ENCODE measurements at places on chromosomes 3 and 15.

DNA sequence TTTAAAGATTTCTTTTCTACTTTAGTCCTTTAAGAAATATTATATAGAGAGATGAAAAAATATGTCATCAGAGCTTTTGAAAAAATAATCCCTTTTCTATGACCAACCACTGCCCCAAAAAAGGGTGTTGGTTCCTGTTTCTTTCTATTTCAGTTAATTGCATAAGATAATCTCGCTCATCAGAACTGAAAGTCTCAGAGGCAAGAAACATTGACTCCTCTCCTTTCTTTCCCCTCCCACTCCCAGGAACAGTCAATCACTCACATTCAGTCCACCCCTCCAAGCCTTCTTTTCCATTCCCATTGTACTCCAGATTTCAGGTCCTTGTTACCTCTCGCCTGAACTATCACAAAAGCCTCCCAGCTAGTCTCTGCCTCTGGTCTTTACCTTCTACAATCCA lies 153.7 kb upstream of the ABI3BP start:
- no peak for DNase-seq

GRCh38 chr3:72271216-72271615 lies 486.3 kb upstream of the PROK2 start:
- no peak for DNase-seq

DNA sequence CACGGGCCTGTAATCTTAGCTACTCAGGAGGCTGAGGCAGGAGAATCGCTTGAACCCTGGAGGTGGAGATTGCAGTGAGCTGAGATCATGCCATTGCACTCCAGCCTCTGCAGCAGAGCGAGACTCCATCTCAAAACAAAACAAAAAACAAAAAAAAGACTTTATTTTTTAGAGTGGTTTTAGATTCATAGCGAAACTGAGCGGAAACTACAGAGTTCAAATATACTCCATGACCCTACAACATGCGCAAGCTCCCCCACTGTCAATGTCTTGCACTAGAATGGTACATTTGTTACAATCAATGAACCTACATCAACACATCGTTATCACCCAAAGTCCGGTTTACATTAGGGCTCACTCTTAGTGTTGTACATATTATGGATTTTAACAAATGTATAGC lies 2.2 kb upstream of the CRTAP start:
- DNase-seq, result no peak

- DNase-seq, result no peak
Measured at GRCh38 chr3:143276592-143276991, 157.0 kb downstream of the CHST2 start.

DNA sequence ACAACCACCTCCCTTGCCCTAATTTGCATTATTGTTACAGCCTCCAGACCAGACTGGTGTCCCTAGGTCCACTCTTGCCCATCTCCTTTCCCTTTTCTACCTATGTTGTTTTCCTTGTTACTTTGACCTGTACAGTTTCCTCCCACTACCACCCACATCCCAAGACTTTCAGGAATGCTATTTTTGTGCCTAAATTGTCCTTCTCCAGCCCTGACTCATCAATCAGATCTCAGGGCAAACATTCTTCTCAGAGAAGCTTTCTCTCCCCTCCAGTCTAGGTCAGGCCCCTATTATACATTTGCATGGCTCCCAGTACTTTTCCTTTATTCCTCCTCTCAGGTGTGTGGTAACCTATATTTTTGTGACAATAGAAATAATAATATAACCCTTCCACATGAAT lies 241.5 kb downstream of the IGSF11 start:
- DNase-seq, result no peak

- no peak for DNase-seq
Measured at GRCh38 chr15:83504365-83504764, 57.2 kb downstream of the SH3GL3 start.

- no peak for DNase-seq
Measured at GRCh38 chr3:170391108-170391507, 27.6 kb upstream of the CLDN11 start.

GRCh38 chr3:20096135-20096685 lies 56.0 kb downstream of the KAT2B start:
- DNase-seq, result no peak

- DNase-seq, result no peak
Measured at GRCh38 chr3:140447136-140447535, 230.7 kb upstream of the TRIM42 start.

DNA sequence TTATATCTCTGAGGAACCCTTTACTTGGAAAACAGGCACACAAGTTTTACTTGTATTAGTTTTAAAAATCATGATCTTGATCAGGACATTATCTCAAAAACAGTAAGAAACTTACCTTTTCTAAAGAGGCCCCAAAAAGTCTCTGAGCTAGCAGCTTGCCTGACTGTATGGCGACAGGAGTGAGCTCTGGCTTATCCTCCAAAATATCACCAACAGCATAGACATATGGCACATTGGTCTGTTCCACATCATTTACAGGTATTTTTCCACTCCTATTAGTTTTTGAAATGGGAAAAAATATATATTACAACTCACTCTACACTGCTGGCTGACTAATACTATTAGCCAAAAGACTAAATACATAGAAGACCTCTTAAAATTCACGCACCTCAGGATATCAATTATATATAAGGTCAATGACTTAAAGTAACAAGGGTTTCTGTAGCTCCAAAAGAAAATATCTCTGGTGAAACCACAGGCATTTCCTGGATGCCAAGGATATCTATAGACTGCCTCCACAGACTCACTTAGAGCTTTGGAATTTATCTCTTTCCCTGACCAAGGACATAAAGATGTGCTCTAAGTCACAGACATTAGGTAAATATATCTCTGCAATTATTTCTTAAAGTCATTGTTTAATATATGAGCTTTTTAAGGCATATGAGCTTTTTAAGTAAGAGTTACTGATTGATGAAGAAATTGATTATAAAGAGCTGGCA lies 33.1 kb downstream of the TXNRD3 start:
- no peak for DNase-seq
